ENCODE measurements at places on chromosomes 6 and 20.
A peak's percentile ranks its signal among the peaks of the same experiment; 100 is the strongest.

- H3K36me3 ChIP-seq, result no peaks in the 10 kb centered on the region
- peak overlapping the region; percentile 96 for H3K27ac ChIP-seq
- H3K27me3 ChIP-seq, result no peaks in the 10 kb centered on the region
- peak overlapping the region; percentile 74 for H3K4me3 ChIP-seq
Measured at GRCh38 chr6:85594197-85594930, 706 bp upstream of the SNX14 start.

DNA sequence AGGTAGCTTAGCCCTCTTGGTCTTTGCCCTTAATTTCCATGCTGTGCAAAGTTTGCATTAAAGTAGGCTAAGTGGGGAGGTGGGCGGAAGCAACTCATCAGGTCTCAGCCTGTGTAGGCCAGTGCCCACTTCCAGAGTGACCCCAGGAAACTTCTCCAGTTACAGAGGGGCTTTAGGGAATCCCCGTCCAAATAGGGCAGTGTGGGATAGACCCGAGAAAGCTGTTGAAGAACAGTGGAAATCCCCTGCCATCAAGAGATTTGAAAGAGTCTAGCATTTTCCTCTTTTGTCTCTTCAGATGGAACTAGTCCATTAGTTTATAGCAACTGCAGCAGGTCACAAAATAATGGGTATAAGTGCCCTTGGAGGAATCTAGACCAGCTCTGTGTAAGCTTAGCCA is 20.2 kb downstream of the SF3B5 start:
- no peaks in the 10 kb centered on the region for H3K4me1 ChIP-seq
- H3K27me3 ChIP-seq, result no peaks in the 10 kb centered on the region
- no peak for DNase-seq

DNA sequence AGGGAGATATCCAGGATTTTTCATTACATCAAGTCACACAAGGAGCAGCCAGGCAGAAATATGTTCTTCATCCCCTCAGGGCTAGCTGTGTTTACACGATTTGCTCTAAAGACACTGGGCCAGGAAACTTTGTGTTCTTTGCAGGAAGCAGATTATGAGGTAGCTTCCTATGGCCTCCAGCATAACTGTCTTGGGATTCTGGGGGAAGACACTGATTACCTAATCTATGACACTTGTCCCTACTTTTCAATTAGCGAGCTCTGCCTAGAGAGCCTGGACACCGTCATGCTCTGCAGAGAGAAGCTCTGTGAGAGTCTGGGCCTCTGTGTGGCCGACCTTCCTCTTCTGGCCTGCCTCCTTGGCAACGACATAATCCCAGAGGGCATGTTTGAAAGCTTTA is 11.2 kb downstream of the FAM120B start:
- no peaks in the 10 kb centered on the region for H3K27me3 ChIP-seq
- H3K36me3 ChIP-seq, result peaks cover 61% of the 10 kb centered on the region
- no peak for DNase-seq

- no peak overlapping the region for H3K4me3 ChIP-seq
- no peaks in the 10 kb centered on the region for H3K36me3 ChIP-seq
- H3K27ac ChIP-seq, result no peak overlapping the region
- H3K27me3 ChIP-seq, result no peaks in the 10 kb centered on the region
- no peak for DNase-seq
Measured at GRCh38 chr6:84618836-84619235, 145.6 kb downstream of the TBX18 start.

- no peak for DNase-seq
- peaks cover 19% of the 10 kb centered on the region for H3K4me1 ChIP-seq
- H3K36me3 ChIP-seq, result no peaks in the 10 kb centered on the region
Measured at GRCh38 chr6:156806155-156806554, 29.0 kb downstream of the ARID1B start.

DNA sequence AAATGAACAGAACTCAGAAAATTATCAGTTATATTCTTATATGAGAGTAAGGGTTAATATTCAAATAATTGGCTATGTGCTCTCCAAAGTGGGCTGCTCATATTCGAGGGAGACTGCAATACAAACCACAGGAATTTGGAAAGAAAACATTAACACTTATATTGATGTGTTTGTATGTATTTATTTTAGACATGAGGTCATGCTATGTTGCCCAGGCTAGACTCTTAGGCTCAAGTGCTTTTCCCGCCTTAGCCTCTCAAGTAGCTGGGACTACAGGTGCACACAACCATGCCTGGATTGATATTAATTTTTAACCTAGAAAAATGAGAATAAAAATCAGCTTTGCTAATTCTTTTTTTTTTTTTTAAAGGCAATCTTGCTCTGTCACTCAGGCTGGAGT is 35.0 kb downstream of the BTBD9 start:
- DNase-seq, result no peak
- H3K27me3 ChIP-seq, result no peaks in the 10 kb centered on the region
- H3K4me1 ChIP-seq, result no peaks in the 10 kb centered on the region
- no peaks in the 10 kb centered on the region for H3K36me3 ChIP-seq

DNA sequence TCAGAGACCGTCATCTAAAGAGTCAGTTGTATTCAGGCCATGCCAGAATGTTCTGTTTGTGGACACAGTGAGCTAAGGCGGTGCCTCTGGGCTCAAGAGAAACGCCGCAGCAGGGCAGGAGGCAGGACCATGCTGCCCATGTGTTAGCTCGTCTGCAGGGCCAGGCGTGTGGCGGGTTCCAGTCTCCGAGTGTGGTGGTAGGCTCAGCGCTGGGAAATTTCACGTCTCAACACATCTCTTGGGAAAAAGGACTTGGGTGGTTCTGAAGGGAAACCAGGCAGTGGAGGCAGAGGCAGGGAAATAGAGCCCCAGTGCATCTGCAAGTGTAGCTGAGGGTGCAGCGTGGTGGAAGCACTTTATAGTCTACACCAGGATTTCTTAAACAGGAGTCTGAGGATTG is 56.9 kb upstream of the TAGAP start:
- H3K27ac ChIP-seq, result no peak overlapping the region
- H3K27me3 ChIP-seq, result no peaks in the 10 kb centered on the region
- no peaks in the 10 kb centered on the region for H3K36me3 ChIP-seq
- DNase-seq, result no peak
- H3K4me1 ChIP-seq, result peaks cover 48% of the 10 kb centered on the region
- H3K4me3 ChIP-seq, result no peak overlapping the region

GRCh38 chr6:115870464-115870863 is 190.2 kb downstream of the FRK start:
- H3K27ac ChIP-seq, result no peak overlapping the region
- no peaks in the 10 kb centered on the region for H3K27me3 ChIP-seq
- H3K4me1 ChIP-seq, result no peaks in the 10 kb centered on the region
- H3K36me3 ChIP-seq, result no peaks in the 10 kb centered on the region
- DNase-seq, result no peak
- H3K4me3 ChIP-seq, result no peak overlapping the region

DNA sequence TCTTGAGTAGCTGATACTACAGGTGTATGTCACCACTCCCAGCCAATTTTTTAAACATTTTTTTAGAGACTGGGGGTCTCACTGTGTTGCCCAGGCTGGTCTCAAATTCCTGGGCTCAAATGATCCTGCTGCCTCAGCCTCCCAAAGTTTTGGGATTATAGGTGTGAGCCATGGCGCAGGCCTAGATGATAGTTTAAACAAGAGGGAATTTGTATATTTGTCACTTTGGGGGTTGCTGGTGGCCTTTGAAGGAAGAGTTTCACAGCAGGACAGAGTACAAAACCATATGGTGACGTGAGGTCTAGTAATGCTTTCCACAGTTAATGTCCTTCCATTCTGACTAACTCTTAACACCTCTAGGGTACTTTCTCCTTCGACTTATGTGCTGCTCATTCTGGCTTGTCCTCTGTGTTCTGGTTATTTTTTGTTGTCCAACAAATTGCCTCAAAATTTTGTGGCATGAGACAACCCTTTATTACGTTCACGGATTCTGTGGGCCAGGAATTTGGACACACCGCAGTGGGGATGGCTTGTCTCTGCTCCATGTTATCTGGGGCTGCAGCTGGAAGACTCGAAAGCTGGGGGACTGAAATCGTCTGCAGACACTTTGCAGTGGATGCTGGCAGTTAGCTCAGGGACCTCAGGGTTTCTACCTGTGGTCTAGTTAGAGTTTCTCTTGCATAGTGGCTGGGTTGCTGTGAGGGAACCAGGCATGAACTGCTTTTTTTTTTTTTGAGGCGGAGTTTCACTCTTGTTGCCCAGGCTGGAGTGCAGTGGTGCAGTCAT is 23.0 kb upstream of the IER3 start:
- H3K27me3 ChIP-seq, result no peaks in the 10 kb centered on the region
- H3K4me1 ChIP-seq, result peaks cover 20% of the 10 kb centered on the region
- H3K4me3 ChIP-seq, result no peak overlapping the region
- H3K27ac ChIP-seq, result no peak overlapping the region
- no peaks in the 10 kb centered on the region for H3K36me3 ChIP-seq

DNA sequence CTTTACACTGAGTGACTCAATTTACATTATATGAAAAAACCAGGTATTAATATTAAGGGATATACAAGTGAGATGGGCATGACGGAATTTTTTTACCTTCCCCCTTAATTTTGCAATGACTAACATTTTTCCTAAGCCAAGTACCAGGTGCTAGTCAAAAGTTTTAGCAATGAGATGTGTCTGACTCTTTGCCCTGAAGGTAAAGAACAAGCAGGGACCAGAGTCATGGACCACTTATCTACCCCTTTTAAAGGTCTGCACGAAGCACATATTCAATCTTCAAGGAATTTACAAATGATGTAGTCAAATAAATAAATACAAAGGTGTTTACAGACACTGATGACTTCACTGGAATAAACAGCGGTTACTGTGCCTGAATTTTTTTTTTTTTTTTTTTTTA is 1.4 kb downstream of the GLO1 start:
- no peak overlapping the region for H3K4me3 ChIP-seq
- no peak for DNase-seq
- H3K36me3 ChIP-seq, result no peaks in the 10 kb centered on the region
- no peak overlapping the region for H3K27ac ChIP-seq

DNA sequence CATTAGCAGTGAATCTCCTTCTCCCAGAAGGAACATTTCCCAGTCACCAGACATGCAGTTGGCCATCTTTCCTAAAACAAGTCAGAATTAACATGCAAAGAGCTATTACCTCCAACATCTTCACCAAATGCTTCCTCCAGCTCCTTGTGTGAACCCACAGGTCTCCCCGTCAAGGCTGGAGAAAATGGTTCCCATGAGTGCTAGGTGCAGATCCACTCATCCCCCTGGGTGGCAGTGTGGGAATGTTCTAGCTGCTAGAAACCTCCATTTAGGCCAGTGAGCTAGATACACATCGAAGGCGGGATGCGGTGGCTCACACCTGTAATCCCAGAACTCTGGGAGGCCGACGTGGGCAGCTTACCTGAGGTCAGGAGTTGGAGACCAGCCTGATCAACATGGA is 603.9 kb upstream of the SLC35B3 start:
- no peak overlapping the region for H3K4me3 ChIP-seq
- H3K36me3 ChIP-seq, result no peaks in the 10 kb centered on the region
- no peaks in the 10 kb centered on the region for H3K4me1 ChIP-seq
- no peaks in the 10 kb centered on the region for H3K27me3 ChIP-seq
- DNase-seq, result no peak

- H3K27ac ChIP-seq, result no peak overlapping the region
- no peaks in the 10 kb centered on the region for H3K4me1 ChIP-seq
- H3K4me3 ChIP-seq, result no peak overlapping the region
- no peak for DNase-seq
Measured at GRCh38 chr6:54107470-54108090, 3.7 kb upstream of the MLIP start.

GRCh38 chr20:23920408-23921325 is 41.1 kb upstream of the CST5 start:
- H3K4me3 ChIP-seq, result no peak overlapping the region
- peak overlapping the region; percentile 13 for H3K27ac ChIP-seq
- H3K27me3 ChIP-seq, result no peaks in the 10 kb centered on the region
- H3K36me3 ChIP-seq, result no peaks in the 10 kb centered on the region
- peaks cover 4% of the 10 kb centered on the region for H3K4me1 ChIP-seq

- peaks cover 35% of the 10 kb centered on the region for H3K4me1 ChIP-seq
- H3K27me3 ChIP-seq, result no peaks in the 10 kb centered on the region
- H3K27ac ChIP-seq, result no peak overlapping the region
- DNase-seq, result no peak
- H3K4me3 ChIP-seq, result no peak overlapping the region
Measured at GRCh38 chr6:11219400-11219834, 13.1 kb downstream of the NEDD9 start.
